ENCODE measurements at places on chromosomes 6 and 20.

GRCh38 chr6:65285275-65285674 is 421.8 kb downstream of the EYS start:
- DNase-seq, result no peak

GRCh38 chr20:58117944-58118343 is 110.5 kb downstream of the ANKRD60 start:
- no peak for DNase-seq

DNA sequence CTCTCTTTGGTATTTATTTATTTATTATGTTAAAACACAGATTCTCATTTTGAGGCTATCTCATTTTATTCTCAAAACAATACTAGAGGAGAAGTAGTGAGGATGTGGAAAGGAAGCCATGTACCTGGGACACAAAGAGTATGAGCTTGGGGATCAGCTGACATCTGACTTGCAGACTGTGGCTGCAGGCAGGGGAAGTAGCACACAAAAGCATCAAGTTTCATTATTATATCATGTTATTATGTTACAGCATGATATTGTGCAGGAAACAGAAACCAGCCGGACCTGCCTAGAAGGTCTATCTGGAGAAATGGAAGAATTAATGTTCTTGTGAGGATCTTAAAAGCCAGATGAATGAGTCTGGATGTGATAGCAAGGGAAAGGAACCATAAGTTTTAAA is 248.2 kb downstream of the KHDC1L start:
- no peak for DNase-seq

GRCh38 chr6:54267798-54268197 is 40.4 kb upstream of the TINAG start:
- DNase-seq, result no peak
